Fibroblast of skin of right biceps (primary cell): ENCODE measurements at places on chromosomes 2 and 18.

GRCh38 chr2:73117441-73117840 lies 4.7 kb upstream of the RAB11FIP5 start:
- peak; percentile 47 for DNase-seq

DNA sequence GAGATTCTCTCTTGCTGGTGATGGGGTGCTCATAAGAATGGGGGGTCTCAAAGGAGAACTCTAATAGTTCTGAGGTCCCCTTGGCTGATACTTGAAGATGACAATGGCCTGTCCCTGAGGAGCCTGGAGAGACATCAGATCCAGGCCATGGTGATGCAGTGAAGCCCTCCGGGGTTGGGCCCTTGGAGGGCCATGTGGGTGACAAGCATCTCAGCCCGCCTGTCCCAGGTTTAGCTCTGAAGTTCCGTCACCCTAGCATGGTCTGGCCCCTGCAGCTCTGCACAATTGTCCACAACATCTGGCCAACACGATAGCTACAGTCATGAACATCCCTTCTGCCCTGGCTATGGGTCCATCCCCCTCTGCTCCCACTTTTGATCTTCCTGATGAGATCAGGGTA lies 202.8 kb upstream of the HS6ST1 start:
- no peak for DNase-seq

- no peak for DNase-seq
Observed at GRCh38 chr2:218129458-218130135, 3.8 kb downstream of the CXCR2 start.

GRCh38 chr2:39930175-39930917 lies 151.3 kb upstream of the THUMPD2 start:
- no peak for DNase-seq

- no peak for DNase-seq
Observed at GRCh38 chr2:22326250-22326649, 1058.7 kb upstream of the KLHL29 start.

DNA sequence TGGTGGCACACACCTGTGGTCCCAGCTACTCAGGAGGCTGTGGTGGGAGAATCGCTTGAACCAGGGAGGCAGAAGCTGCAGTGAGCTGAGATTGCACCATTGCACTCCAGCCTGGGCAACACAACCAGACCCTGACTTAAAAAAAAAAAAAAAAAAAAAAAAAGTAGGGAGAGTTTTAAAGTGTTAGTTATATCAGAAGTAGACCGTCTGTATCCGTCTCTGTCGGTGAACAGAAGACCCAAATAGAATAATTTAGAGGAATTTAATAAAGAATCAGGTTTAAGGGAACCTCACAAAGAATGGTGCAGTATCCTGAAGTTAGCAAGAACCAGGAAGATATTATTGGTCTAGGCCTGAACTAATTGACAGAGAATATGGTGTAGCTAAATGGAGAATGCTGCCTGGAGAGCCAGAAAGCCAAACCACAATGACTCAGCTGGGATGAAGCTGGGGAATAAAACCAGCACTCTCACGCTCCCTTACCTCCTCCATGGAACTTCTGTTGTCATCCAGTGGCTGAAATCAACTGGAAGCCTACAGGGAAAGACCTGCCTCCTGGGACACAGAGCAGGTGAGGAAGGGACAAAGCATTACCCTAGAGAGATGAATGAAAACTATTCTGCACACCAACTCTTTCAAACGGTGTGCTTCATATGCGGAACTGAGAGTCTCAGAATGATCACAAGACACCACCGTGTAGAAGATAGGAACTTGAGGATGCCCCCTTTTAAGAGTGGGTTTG lies 39.1 kb upstream of the PLEKHM3 start:
- peak; percentile 92 for DNase-seq

- no peak for DNase-seq
Observed at GRCh38 chr2:65314801-65315441, 87.3 kb downstream of the ACTR2 start.

DNA sequence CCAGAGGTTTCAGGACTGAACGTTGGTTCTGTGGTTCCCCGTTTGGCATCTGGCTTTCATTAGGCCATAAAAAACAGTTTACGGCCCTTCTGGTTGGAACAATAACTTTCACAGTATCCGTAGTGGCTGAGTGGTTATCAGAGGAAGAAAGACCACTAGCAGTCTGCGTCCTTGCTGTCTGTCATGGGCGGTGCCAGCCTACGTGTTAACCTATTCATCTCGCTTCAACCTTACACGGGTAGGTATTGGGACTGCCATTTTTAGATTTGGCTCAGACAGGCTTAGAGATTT lies 42.6 kb upstream of the ROCK2 start:
- DNase-seq: peak; percentile 76

- no peak for DNase-seq
Observed at GRCh38 chr2:82224301-82224940, 1919.9 kb upstream of the LRRTM1 start.

GRCh38 chr2:36433311-36434217 lies 78.0 kb downstream of the CRIM1 start:
- DNase-seq: peak; percentile 92

DNA sequence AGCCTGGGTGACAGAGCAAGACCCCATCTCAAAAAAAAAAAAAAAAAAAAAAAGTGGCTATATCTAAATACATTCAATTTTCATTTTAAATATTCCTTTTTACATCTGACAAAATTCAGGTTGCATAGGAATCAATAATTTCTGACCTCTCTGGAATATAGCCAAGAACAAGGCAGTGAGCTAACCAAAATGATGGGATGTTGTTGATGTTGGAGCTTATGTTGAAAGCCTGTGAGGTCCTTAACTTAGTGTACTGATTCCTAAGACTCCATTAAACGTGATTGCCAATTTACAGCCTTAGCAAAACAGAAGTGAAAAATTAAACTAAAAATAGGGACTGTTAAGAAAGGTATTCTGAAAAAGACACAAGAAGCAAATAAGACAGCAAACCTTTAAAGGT lies 109.6 kb downstream of the MEP1B start:
- no peak for DNase-seq

DNA sequence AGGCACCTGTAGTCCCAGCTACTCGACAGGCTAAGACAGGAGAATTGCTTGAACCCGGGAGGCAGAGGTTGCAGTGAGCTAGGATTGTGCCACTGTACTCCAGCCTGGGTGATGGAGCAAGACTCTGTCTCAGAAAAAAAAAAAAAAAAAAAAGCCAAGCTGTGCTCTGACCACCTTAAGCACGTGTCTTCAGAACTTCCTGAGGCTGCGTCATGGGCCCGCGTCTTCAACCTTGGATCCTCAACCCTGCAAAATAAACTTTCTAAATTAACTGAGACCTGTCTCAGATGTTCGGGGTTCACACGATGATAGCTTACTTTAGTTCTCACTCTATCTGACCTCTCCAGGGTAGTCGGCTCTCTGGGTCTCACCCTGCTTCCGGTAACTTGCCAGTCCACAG lies 65.8 kb upstream of the CABLES1 start:
- no peak for DNase-seq

GRCh38 chr2:105248316-105249070 lies 7.0 kb downstream of the GPR45 start:
- peak; percentile 47 for DNase-seq

- no peak for DNase-seq
Observed at GRCh38 chr2:98935777-98936352, at the start of gene CRACDL. Gene CRACDL, minus strand, starts transcription at chr2:98936225. Its CDS starts 89,425 bp downstream, at chr2:98846800.

DNA sequence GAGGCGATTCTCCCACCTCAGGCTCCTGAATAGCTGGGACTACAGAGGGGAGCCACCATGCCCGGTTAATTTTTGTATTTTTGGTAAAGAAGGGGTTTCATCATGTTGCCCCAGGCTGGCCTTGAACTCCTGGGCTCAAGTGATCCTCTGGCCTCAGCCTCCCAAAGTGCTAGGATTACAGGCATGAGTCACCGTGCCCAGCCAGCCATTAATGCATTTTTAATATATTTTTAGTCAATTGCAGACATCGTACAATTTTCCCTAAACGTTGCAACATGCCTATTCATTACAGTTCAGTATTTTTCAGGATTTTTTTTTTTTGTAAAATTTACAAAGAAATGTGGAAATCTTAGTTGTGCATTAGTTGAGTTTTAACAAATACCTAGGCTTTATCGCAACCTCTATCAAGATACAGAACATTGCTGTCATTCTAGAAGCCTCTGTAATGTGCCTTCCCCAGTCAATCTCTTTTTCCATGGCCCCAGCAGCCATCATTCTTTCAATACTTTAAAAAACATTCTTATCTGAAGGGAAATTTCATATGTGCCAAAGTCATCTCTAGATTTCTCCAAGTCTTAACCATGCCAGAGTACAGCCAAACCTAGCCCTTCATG lies 14.7 kb downstream of the NABP1 start:
- DNase-seq: no peak

GRCh38 chr18:77140439-77141109 lies 8.0 kb upstream of the MBP start:
- DNase-seq: no peak

GRCh38 chr2:139366681-139367080 lies 586.5 kb upstream of the NXPH2 start:
- no peak for DNase-seq

GRCh38 chr18:7711495-7711894 lies 144.4 kb downstream of the PTPRM start:
- no peak for DNase-seq

- no peak for DNase-seq
Observed at GRCh38 chr18:66510357-66511045, 93.4 kb downstream of the CDH19 start.

- DNase-seq: no peak
Observed at GRCh38 chr2:171651667-171652415, 35.4 kb upstream of the DYNC1I2 start.

DNA sequence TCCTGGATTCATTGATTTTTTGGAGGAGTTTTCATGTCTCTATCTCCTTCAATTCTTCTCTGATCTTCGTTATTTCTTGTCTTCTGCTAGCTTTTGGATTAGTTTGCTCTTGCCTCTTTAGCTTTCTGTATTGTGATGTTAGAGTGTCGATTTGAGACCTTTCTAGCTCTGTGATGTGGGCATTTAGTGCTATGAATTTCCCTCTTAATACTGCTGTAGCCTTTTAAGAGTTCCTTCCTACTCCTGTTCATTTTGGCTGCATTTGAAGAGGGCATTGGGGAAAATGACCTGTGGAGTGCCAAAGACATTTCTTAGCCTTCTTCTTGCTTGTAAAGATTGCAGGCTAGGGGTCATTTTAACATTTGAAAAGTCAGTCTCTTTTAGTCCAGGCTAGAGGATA lies 463.8 kb upstream of the GCFC2 start:
- DNase-seq: no peak

- DNase-seq: peak; percentile 81
Observed at GRCh38 chr18:25299426-25300300, 52.3 kb downstream of the ZNF521 start.

GRCh38 chr2:134238371-134238770 lies 15.5 kb upstream of the MGAT5 start:
- DNase-seq: no peak
